ENCODE measurements at places on chromosomes 12 and 14.

DNA sequence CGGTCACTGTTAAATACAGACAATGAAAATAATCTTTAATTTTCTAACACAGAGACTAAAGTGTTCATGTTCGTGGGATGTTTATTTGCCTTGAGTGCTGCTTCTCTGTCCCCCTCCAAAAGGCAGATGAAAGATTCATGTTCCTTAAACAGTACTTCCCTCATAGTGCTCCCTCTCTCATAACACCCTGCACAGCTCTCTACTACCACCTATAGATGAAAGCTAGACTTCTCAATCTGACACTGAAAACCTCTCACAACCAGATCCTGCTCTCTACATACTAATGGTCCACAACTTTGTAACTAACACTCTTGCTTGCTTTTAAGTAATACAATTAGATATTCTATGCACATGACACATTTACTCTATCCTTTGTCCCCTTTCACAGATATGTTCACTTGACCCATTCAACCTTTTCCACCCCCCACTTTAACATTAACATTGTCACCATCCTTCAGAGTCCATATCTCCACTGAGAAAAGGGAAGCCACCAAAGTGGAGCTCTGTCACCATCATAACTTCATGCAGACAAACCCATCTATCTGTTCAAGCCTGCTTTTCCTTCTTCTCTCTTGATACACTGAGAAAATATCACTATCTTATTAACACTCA lies 266.4 kb upstream of the USP15 start:
- no peak for DNase-seq

DNA sequence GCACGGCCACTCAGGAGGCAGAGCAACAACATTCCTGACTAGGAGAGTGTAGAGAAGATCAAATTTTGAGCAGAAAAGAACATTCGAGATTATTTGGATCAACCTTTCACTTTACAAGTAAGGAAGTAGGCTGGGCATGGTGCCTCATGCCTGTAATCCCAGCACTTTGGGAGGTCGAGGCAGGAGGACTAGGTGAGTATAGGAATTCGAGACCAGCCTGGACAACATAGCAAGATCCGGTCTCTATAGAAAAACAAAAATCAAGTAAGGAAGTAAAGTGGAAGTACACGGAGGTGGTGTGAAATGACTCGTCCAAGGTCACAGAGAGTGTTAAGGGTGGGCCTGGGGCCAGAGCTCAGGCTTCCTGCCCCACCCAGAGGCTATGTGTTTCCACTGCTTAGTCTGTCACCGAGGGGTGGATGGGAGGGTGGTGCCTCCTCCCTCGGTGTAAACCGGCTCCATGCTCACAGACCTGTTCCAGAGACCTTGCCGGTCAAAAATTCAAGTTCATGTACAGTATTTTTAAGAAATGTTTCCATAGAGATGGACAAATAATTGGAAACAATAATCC lies 51.9 kb downstream of the MAP1LC3B2 start:
- no peak for DNase-seq

GRCh38 chr12:75571656-75572205 lies 60.3 kb upstream of the KRR1 start:
- no peak for DNase-seq

DNA sequence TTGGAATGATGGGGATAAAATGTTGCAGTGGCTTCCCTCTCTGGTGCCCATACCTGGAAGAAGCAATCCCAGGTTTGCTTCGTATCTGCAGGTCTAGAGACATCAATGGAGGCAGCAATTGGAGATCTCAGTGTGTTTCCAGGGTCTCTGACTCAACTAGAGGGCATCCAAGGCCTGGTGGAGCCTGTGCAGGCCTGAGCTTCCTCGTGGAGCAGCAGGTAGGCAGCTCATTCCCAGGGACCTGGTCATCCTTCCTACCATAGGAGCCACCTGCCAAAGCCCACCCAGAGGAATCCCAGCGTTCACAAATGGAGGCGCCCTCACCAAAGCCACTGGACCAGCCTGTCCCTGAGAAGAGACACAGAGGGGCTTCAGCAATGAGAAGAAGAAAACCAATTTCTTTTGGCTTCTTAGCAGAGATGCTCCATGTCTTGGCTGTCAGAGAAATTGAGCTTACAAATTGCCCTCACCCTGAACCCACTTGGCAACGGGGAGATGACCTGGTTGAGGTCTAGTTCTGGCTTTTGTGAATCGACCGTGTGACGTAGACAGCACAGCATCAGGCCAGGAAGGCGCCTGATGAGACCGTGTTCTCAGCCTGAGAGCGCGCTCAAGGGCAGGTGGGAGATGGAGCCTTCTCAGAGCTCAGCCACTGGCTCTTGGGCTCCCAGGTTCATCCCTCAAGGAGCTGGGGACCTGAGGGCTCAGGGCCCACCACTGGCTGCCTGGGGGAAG lies 283.6 kb downstream of the DPF3 start:
- no peak for DNase-seq

DNA sequence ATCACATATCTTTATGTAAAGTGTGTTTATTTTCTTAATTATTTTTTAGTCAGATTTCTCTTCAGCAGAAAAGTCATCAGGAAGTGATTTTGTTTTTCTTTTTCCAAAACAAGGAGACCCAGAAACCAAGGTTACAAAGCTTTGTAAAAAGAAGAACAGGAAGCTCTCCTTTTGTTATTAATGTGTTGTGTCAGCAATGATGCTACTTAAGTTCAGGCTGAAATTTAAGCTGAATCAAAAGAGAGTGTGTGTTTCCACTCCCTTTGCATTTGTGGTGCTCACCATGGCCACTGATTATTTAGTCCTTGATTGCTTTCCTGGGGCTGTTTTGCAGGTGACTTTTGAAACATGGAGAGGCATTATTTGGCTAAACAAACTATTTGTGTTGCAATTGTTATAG lies 155.3 kb upstream of the ATP2B1 start:
- no peak for DNase-seq
